ENCODE measurements at places on chromosomes 16 and 17. TPM values are rescaled to one million over a fixed set of nuclear protein-coding genes. Genes with fewer than 3 reads are reported as not detected.

The SLC22A31 gene
- 0.26 TPM for total RNA-seq

The TEKT3 gene
- total RNA-seq = not detected

The ZPBP2 gene
- total RNA-seq = not detected

The KRTAP2-3 gene
- total RNA-seq = not detected

The PRSS33 gene
- not detected for total RNA-seq

The CCL5 gene
- 0.26 TPM for total RNA-seq

The LRRC36 gene
- not detected for total RNA-seq

DNA sequence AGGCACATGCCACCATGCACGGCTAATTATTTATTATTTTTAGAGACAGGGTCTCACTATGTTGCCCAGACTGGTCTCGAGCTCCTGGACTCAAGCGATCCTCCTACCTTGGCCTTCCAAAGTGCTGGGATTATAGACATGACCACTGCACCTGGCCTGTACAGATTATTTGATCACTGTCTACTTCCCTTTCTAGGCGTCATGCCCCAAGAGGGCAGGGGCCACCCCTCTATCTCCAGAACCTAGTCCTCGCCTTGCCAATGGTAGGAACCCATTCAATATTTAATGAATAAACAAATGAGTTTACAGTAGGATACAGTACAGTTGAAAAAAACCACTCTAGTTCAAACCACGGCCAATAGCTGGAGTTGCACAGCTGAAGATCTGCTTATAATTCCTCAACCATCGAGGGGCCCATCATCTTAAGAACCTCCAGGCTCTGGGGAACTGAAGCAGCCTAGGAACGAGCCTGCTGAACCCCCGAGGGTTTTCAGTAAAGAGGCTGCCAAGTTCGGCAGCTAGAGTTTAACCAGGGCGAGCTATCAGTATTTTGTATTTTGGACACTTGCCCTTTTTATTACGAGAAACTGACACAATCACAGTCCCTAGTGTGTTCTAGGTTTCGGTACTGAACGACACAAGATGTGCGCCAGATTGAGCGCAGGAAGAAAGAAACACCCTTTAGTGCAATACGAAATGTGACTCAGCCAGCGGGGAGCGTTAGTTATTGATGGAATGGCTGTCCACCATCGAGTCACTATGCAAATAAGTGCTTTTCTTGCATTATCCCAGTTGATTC, 14.6 kb downstream of the ADCY9 start:
- no peak for DNase-seq

GRCh38 chr17:12727881-12728280, 61.4 kb upstream of the ARHGAP44 start:
- DNase-seq = no peak

GRCh38 chr17:21482189-21482865, 106.2 kb downstream of the KCNJ12 start:
- DNase-seq = no peak

- DNase-seq = no peak
These were observed 82.5 kb downstream of the ZDHHC7 start for GRCh38 chr16:84928679-84929420.

GRCh38 chr16:75420987-75421819, 12.1 kb downstream of the CFDP1 start:
- peak; percentile 54 for DNase-seq

DNA sequence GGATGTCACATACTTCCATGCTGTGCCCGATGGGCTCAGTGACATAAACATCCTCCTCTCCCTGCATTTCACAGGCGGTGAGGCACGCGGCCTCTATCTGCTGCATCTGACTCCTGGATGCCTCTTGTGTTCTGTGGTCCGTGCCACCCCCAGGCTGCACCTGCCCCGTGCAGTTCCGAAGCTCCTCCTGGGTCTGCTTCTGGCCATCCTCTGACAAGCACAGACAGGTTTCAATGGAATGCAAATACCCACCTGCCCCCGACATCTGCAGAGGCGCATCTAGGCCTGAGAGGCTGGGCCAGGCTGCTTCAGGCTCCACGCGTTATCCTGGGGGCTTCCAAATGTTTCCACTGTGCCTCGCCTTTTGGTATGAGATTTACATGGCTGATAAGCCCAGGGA, 46.3 kb upstream of the DNAH17 start:
- DNase-seq = no peak

GRCh38 chr17:3002538-3003295, 60.7 kb downstream of the OR1D5 start:
- DNase-seq = no peak

DNA sequence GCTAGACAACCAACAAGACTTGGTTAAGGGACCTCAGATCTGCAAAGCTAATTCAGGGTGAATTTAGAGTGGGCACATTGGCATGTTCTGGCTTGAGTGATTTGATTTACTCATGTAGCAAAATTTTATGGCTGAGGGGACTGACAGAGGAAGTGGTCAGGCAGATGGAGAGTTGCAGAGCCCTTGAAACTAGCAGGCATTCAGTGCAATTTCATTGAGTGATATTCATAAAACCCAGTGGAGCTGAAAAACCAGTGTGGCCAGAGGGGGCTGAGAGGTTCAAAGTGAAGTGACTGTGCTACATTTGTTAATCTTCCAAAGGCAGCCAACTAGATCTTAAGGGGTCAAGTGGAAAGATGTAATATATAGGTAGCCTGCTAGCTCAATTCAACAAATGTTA, 2.2 kb upstream of the TMEM94 start:
- DNase-seq = peak; percentile 62

DNA sequence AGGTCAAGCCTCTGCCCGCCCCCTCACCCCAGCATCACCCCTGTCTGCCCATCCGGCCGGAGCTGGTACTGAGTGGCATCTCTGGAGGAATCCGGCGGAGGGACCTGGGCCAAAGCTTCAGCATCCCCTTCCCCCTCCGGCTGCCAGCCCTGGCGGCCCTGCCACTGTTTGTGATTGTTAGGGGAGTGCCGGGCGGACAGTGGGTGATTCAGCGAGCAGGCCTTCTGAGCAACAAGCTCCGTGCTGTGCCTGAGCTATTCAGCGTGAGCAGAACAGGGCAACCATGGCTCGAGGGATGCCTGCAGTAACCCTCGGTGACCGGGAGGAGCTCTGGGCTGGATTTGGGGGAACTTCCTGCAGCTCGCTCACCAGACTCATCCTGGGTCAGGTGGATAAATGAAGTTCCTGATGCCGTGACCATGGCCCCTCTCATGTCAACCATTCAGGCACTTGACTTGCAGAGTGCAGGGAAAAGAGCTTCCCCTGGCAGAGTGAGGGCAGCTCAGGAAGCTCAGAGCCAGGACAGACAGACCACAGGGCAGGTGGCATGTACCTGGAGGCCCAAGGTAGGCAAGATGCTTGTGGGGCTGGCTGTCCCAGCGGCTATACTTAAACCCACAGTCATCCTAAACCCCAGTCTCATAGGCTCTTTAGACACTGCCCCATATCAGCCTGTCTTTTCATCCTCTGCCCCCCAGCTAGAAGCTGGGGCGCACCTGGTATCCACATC, 24.3 kb upstream of the MLKL start:
- no peak for DNase-seq

- DNase-seq = no peak
These were observed at the start of gene CENPX for GRCh38 chr17:82022310-82022980. Gene CENPX (minus strand): TSS chr17:82022878. CDS start chr17:82022861, 17 bp downstream.

GRCh38 chr17:66713533-66714042, 121.3 kb upstream of the CACNG5 start:
- no peak for DNase-seq
